ENCODE measurements at places on chromosomes 3 and 15.

DNA sequence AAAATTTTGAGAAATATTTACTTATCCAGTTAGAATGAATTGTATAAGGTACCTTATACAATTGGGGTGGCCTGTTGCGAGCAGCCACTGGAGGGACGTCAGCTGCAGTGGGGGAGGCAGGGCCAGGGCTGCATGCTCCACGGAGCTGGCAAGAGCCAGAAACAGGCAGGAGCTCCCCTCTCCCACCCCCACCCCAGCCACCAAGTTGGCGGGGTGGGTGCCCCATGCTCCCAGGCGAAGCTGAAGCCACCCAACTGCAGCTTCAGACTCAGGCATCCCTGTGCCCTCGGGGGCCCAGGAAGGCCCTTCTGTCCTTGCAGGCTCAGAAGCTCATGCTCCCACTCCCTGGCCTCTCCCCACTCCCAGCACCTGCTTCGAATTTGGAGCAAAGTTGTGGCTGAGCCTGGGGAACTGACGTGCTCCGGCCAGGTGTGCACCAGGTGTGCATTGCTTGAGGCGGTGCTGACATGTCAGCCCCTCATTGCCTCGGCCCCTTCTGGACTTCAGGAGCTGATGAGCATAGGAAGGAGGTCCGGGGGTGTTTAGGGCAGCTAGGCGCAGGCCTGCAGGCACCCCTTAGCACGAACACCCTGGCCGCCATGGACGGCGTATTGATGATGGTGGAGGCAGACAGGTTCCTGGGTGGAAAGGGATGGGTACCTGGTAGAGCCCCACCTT lies 743.8 kb upstream of the GBE1 start:
- DNase-seq: no peak

DNA sequence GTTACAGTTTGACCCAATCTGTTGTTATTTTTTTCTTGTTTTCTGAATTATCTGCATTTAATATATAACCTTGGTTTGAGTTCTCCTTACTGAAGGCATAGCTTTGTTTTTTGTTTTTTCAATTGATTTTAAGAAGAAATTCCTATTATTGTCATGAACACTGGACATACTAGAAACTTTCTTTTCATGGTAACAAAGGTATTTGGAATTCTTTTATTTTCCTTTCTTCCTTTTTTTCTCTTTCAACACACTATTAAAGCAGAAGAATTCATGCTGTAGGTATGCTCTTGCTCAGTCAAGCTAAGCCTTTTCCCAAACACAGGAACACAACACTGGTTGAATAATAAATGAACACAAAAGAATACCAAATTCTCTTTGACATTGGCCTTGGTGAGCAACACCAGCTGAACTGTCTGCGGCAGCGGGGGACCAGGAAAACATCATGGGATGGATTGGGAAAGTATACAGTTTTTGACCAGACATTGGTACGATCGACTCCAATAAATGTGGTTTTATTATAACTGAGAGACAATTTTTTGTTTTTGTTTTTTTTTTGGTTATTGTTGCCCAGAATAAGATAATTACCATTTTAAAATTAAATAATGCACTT lies 23.1 kb downstream of the U2SURP start:
- DNase-seq: no peak

DNA sequence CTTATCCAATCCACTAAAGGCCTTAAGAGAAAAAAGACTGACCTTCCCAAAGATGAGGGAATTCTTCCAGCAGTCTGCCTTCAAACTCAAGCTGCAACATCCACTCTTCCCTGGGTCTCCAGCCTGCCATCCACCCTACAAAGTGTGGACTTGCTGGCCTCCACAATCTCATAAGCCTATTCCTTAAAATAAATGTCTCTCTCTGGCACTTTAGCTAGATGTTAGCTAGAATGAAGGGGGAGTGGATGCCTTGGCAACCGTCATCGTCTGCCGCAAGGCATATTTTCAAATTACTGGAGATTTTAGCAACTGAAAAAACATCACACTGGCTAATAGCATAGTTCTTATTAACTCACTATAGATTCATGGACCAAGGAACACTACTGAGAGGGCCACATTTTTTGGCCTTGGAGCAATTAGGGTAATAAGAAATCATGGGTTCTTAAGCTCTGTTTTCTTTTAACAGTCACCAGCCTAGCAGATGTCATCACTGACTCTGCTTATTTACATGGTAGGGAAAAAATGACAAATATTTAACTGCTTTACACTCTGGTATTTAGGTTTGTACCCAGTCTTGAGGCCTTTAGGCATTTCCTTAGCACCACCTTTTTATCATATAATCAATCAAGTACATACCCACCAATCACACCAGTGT lies 245.3 kb downstream of the MYRIP start:
- no peak for DNase-seq

DNA sequence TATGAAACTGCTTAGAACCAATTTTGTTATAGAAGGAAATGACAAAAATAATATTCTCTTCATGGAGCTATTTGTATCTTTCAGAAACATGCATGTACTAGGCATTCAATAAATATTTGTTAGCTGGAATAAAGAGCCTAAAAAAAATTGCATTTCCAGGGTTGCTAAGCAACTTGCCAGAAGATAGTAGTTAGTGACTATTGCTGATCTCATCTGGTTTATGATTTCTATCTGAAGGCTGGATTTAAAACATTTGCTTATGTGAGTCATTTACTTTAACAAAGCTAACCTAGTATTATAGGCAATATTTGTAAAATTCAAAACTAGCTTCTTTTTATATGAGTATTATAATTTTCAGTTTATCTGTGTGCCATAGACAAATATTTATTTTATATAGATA lies 78.3 kb downstream of the NAALADL2 start:
- DNase-seq: peak; percentile 73

GRCh38 chr15:94206463-94207167 lies 24.7 kb upstream of the MCTP2 start:
- DNase-seq: peak; percentile 25

GRCh38 chr15:61079529-61079928 lies 149.6 kb downstream of the RORA start:
- DNase-seq: no peak

- no peak for DNase-seq
Observed at GRCh38 chr3:107076946-107077345, 300.3 kb upstream of the CCDC54 start.

DNA sequence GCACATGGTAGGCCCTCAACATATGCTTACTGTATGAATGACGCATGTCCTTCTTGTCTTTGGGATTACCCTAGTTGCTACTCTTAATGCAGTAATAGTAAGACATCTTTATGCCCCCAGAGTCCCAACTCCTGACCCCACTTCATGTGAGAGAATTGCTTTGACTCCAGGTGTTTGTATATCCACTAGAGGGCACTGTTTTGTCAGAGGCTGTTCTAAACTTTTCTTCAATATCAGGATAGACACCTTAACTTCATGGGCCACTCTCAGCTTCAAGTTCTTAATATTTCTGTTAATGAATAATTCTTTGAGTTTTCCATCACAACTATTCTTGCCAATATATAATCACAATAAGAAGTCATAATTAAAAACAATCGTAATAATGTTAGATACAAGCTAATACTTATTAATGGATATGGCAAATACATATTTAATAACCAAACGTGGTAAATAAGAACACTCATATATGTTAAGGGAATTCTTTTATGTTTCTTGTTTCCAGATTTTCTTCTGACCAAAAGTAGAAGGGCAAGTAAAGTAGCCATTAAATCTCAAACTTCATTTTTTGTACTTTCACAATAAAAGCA lies 337.2 kb upstream of the DNAJC19 start:
- DNase-seq: peak; percentile 1

GRCh38 chr15:82128401-82129148 lies 82.8 kb upstream of the MEX3B start:
- DNase-seq: no peak

GRCh38 chr3:15063656-15064286 lies 1.3 kb downstream of the MRPS25 start:
- no peak for DNase-seq
